DMS79 (cell line): ENCODE measurements at places on chromosomes 1 and 21.
A peak's percentile ranks its signal among the peaks of the same experiment; 100 is the strongest.

DNA sequence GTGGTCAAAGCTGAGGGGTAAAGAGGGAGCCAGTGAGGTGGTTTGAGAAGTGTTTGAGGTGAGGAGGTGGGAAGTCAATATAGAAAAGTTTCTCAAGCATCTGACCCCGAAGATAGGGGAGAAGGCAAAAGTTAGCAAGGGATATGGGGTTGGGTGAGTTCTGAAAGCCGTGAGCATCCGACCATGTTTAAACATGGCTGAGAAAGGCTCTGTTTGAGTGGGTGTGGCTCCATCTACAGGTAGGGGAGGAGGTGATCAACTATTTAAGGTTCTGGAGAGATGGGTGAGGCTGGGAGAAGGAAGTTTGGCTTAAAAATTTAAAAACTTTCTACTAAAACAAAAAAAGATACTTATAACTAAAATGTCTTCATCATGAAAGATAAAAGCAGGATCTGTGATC is 273.8 kb downstream of the KCNJ6 start:
- no peak for DNase-seq

DNA sequence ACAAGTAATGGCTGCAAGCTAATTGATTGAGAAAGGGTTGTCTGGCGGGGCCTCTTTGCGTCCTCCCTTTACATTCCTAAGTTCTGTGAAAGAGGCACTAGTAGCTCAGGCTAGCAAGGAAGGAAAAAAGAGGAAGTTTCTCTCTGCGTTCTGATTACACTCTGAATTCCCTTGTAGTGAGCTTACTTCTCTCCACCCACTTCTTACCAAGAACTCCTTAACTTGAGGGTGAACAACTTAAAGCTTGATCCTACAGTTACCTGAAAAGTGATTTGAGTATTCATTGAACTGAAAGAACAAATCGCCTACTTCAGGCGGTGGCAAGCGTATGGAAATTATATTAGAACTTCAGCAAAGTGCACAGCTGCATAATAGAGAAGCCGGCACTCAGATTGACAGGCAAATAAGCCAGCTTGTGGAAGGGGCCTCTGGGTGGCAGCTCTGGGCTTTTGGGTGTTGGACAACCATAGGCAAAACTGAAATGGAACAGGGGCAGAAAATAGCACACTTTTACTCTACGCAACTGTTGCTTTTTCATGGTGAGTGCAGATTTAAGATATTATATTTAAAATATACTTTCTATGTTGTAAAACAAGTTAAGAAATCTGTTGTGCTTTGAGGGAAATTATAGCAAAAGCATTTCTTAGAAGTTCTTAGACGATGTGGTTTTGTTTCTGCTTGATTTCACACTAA is 464.5 kb downstream of the USP25 start:
- DNase-seq = no peak

- DNase-seq = no peak
These were observed 9.7 kb downstream of the DBT start for GRCh38 chr1:100239961-100240360.

GRCh38 chr21:38505654-38506523 is 7.6 kb upstream of the ERG start:
- DNase-seq = no peak

DNA sequence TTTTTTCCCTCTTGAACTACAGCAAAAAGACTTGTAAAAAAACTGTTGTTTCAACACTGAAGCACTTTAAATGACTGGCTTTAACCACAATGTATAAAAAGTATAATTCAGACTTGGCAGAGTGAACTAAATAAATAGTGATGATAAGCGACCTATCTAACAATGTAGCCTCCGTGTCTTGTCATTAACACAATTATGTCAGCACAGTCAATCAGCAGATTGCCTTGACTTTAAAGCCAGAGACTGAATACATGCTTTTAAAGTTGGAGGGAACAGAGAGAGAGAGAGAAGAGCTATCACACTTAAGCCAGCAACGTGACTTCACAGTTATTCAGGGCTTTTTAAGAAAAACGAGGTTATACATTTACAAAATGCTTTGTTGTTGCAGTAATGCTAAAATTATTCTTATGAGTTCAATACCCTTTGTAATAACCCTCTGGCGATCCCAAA is 378.1 kb downstream of the LMO4 start:
- peak; percentile 14 for DNase-seq

DNA sequence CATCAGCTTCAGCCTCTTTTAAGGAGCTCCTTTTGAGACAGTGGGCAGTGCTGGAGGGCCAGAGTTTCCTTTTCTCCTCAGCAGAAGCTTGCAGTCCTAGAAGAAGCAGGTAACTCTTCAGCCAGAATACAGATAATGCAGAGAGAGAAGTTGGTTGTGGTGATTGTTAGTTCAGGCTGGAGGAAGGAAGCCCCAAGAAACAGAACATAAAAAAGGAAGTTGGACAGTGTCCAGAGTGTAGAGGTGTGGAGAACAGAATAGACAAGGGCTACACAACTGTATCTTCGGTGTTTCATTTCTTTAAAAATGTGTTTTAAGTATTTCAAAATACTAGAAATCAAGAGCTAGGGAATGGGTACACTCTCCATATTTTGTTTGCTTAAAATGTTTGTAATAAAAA is 6.4 kb upstream of the TACSTD2 start:
- DNase-seq = no peak

DNA sequence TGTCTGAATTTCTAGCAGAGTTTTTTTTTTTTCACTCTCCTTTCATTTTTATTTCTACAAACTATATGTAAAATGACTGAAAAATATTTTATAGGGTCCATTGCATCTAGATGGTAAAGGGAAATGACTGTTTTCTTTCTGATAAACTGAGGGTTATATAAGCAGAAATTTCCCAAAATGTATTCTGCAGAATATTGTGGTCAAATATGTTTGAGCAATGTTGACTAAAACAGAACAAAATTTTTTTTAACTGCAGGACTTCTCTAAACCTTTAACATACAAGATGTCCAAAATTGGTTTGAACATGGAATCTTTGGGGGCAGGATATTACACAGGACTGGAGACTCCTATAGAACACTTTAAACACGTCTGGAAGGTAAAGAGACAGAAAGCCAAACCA is 190.5 kb downstream of the TOMM20 start:
- DNase-seq = no peak

GRCh38 chr21:44758141-44758561 is 43.5 kb downstream of the UBE2G2 start:
- DNase-seq = no peak

- DNase-seq = peak; percentile 35
These were observed 791 bp upstream of the MAST2 start for GRCh38 chr1:45802343-45803298.

DNA sequence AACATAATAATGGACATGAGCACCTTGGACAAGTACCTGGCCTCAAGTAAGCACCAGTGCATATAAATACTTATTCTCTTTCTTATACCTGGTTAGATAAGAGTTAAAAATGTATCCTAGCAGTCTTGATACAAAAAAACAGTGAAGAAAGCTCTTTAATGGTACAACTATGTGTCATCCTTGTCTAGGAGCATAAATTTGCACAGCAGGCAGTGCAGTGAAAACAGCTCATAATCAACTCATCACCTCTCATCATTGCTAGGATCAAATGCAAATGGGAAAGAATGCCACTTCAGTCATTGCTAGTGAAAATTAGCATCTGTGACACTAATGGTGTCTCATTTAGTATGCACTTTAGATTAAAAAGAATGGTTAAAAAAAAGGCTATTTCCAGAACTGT is 7.6 kb downstream of the SAMSN1 start:
- DNase-seq = no peak

GRCh38 chr1:232146514-232146913 is 483.4 kb downstream of the SIPA1L2 start:
- no peak for DNase-seq

DNA sequence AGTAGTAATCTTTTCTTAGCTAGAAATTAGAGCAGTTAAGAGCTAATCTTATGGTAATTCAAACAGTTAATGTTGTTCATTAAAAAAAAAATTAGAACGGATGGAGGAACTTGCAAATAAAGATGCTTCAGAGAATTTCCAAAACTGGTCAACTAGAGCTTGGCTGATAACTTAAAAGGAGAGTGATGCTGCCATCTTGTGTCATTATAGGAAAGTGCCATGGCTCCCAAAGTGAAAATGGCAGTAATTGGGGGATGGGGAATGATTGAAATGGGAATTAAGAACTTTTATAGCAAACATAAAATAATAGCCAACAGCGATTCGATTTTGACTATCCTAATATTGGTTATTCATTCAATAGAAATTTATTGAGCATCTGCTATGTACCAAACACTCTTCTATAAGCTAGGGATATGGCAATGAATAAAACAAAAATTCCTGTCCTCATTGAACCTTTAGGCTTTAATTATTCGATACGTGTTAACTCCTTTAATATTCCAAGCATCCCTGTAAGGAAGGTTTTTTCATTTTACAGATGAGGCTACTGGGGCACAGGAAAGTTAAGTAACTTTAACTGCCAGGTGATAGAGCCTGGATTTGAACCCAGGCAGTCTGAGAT is 5.7 kb upstream of the PLPP3 start:
- peak; percentile 24 for DNase-seq

GRCh38 chr1:217088521-217089284 is 365.5 kb upstream of the ESRRG start:
- DNase-seq = no peak

DNA sequence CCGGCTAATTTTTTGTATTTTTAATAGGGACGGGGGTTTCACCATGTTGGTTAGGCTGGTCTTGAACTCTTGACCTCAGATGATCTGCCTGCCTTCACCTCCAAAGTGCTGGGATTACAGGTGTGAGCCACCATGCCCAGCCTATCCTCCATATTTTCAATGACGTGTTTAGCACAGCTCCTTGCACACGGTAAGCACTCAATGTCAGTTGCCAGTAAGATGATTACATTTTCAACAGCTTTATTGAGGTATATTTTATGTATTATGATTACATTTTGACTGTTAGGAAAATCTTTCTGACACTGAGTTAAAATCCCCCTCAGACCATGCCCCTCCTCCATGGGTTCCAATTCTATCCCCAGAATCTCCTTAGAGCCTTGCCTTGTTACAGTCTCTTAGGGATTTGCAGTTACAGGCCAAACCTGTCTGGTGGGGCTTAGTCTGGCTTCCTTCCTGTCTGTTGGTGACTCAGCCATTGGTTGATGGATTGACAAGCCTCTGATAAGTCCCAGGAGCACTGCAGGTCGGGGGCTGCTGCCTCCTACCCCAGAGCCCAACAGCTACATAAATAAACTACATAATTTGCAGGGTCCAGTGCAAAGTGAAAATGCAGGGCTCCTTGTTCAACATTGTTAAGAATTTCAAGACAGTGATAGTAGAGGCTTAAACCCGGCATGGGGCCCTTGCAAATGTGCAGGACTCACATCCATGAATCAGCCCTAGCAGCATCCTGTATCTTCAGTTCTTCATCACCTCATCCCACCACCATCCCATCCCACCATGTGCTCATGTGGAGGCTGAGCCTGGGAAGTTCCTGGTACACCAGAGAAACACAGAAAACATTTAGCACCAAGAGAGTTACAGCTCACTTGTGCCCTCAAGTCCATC is 23.4 kb downstream of the COA7 start:
- DNase-seq = no peak

DNA sequence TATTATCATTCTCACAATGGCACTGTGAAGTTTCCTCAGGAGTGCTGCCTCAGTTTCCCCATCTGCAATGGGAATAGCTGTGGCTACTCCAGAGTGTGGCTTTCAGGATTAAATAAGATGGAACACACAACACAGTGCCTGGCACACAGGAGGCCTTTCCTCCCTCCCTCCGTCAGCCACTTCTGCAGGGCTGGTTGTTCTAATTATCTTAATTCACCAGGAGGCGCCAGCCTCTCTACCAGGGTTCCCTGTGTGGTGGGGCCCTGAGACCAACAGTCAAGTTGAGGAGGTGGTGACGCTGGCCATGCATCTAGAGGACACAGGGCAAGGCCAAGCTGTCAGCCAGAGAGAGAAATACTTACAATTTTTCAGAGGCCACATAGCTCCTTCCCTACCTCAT is 6.3 kb upstream of the FOXO6 start:
- no peak for DNase-seq
